Stimulated activated CD8-positive, alpha-beta memory T cell treated with anti-CD3 and anti-CD28 coated beads, Interleukin-7, amount 100 ng/mL, for 4 hours (primary cell): ENCODE measurements at places on chromosomes 11 and 22.

- no peak for DNase-seq
These were observed 83.6 kb downstream of the FEZ1 start for GRCh38 chr11:125412509-125412908.

- no peak for DNase-seq
These were observed 14.8 kb upstream of the IL2RB start for GRCh38 chr22:37164505-37164887.

DNA sequence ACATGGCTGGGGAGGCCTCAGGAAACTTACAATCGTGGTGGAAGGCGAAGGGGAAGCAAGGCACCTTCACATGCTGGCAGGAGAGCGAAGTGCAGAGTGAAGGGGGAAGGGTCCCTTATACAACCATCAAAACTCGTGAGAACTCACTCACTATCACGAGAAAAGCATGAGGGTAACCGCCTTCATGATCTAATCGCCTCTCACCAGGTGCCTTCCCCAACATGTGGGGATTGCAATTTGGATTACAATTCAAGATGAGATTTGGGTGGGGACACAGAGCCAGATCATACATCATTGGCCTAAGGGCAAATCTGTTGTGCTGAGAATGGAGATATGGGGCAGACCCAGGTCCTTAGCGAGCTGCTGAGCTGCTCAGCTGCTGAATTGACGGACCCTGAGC, 13.1 kb downstream of the C1QTNF6 start:
- DNase-seq = no peak

GRCh38 chr22:16973591-16974297, 34.3 kb downstream of the GAB4 start:
- no peak for DNase-seq

DNA sequence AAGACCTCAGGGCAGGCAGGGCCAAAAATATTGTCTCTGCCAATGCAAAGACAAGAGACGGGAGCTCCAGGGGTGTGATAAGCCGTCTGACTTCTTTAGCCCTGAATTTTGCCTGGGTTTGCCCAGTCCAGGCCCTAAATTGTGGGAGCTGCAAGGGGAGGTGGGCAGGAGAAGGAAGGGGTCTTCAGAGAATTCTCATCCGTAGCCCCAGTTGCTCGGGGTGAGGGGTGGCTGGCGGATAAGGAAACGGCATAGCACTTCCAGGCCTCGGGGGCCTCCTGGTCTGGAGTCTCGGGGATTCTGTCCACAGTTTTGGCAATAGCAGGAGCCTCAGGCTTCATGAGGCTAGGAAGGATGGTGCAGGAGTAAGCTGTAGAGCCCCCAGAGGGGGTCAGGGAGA, 7.4 kb downstream of the CD5 start:
- no peak for DNase-seq

- DNase-seq = no peak
These were observed 472.3 kb upstream of the ARHGAP42 start for GRCh38 chr11:100214791-100215190.

DNA sequence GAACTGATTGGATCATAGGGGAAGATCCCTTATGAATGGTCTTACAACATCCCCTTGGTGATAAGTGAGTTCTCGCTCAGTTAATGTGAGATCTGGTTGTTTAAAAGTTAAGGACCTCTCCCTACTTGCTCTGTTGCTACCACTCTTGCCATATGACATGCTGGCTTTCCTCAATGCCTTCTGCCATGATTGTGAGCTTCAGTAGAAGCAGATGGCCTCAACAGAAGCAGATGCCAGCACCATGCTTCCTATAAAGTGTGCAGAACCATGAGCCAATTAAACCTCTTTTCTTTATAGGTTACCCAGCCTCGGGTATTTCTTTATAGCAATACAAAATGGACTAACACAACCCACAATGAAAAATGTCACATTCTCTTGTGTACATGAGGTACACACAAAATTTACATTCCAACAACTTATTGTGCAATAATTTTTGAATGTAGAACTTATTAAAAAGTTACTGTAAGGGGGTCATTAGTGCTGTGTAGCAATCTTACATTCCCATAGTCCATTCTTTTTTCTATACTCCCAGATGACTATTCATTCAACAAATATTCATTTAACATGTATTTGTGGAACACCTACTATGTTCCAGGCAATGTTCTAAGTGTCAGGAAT, 10.3 kb downstream of the CYP2R1 start:
- no peak for DNase-seq

- no peak for DNase-seq
These were observed 68.4 kb downstream of the TRAF6 start for GRCh38 chr11:36441610-36442208.

DNA sequence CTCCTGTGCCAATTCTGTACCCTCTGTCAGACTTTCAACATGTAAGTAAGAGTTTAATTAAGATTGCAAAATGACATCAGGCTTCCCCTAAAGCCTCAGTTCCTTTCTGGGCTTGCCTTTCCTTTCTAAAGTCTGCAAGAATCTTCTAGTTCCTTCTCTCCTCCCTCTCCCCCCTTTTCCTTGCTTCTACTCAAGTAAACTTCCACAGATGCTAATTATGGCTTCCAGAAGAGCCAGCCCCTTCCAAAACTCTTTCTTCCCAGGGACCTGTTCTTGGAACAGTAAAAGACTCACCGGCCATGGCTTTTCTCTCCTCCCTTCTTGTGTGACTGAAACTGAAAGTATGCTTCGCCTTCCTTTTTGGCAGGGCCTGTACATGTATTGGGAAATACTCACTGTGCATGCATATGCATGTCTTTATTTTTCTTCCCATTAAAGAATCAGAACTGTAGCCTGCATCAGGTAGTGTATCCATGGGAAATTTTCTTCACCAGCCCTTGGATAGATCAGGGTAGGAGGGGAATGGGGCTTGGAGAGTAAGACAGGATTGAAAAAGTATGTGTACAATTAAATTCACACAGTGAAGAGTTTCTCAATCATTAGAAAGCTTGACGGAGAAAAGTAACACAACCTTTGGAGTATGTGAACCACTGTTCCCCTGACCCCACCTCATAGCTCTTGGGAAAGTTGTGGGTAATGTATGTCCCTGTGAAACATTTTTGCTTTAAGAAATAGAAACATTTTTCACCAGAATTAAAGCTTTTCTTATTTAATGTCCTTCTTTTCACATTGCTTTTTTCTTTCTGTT, at the start of gene CASP1:
CASP1 (minus strand) TSS at position 332 of the 808 bp plus-strand sequence; CDS start at position 301, 31 bp downstream.
- no peak for DNase-seq

- DNase-seq = no peak
These were observed at the start of gene CLDN5 for GRCh38 chr22:19524170-19525115. Gene CLDN5 (minus strand): TSS chr22:19524410. CDS start chr22:19524255, 155 bp downstream.

DNA sequence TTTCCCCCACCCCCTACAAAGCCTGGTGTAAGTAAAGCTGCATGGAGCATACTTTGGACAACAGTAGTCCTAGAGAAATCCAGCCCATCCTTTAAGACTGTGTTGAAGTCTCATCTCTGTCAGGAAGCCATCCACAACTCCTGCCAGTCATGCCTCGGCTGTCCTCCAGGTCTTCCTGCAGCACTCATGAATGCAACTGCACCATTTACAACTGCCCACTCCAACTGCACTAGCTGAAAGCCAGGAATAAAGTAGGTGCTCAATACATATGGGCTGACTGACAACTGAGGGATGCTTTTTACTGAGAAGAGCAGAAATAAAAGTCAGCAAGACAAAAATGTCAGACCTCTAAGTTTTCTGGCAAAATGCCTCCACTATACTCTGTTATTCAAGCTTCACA, 27.4 kb downstream of the IL18BP start:
- DNase-seq = no peak

DNA sequence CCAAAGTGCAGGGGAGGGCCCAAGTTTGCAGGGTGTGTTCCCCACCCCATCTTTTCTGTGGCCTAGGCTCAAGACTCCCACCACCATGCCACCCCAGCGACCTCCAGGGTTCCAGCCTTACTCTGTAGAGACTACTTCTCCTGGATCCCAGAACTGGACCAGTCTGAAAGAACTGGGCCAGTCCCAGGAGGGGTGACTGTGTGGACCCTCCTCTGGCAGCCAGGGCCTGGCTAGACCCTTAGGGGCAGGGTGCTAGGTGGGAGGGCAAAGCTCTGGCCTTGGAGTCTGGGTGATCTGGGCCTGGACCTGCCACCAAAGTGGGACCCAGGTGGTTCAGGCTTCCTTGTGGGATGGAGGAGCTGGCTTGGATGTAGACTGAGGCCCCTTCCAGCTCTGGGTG, 41.8 kb upstream of the ACCSL start:
- no peak for DNase-seq

GRCh38 chr22:48842976-48843375, 984.7 kb downstream of the BRD1 start:
- no peak for DNase-seq

DNA sequence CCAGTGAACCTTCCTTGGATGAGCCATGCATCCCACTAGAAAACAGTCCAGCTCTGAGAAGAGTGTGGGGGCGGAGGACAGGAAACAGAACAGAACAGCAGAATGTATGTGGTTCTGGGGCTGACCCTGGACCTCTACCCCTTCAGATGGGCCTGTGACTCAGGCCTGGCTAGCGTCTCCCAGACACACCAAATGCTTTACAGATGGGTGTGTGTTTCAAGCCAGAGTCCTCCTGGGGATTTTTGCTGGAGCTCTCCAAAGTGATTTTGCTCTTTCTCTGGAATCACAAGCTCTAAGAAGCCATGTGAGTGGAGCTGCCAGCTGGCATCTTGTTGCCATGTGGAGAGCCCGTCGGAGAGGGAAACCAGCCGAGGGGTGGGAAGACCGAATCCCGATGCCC, 13.2 kb upstream of the C1QTNF4 start:
- no peak for DNase-seq

DNA sequence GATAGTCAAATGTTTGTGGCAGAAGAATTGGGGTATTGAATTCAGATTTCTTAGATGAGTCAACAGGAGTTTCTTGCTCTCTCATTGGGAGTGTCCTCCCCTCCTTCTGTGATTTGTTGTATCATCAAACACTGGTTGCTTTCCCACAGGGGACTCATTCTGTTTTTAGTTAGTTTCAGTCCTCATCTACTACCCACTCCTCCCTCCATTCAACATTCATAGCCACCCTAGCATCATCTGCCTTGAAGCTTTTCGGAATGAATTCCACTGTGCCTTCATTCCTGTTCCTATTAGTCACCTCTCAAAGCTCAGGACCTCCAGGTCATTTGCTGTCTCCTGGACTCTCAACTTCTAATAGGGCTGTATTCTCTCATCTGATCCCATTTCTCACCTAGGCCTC, 31.5 kb upstream of the RAB38 start:
- DNase-seq = no peak
